Mesenteric fat pad (tissue), 1 donor: ENCODE measurements at places on chromosomes 11 and 22. TPM values are rescaled to one million over a fixed set of nuclear protein-coding genes. Genes with fewer than 3 reads are reported as not detected.
A peak's percentile ranks its signal among the peaks of the same experiment; 100 is the strongest.

- DNase-seq: no peak
Observed at GRCh38 chr11:114571712-114572111, 12.0 kb upstream of the NXPE1 start.

DNA sequence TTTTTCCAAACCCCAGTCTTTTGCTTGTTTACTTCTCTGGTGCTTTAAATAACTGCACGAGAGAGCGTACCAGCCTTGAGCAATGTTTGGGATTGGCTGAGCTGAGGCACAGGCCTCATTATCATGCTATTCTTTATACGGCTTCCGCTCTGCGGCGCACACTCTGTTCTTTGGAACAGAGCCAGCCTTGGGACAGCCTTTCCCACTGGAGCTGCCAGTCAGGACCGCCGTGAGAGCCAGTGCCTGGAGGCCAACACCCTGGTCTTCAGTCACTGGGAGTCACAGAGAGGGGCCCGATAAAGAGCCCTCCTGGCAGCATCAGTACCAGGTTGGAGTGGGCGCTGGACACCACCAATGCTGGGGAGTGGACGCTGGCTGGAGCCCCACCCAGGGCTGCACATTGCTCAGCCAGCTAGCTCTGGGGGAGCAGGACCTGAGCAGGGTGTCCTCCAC lies 125.6 kb downstream of the BCR start:
- peak; percentile 90 for DNase-seq

DNA sequence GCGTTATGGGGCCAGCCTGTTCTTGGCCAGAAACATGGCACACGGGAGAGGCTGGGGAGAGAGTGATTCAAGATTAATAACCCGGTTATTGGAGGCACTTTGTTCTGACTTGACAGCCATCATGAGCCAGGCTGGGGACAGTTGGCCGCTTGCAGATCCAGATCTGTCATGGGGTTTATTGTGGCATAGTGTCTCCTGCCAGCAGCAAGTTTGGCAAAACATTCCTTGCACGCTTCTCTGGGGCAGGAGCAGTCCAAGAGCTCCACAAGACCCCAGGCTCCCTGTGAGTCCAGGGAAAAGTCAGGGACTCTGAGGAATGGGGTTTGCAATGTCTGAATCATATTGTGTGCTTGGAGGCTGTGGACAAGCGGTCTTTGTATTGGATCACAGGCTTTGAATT lies 270.4 kb downstream of the MIAT start:
- no peak for DNase-seq

DNA sequence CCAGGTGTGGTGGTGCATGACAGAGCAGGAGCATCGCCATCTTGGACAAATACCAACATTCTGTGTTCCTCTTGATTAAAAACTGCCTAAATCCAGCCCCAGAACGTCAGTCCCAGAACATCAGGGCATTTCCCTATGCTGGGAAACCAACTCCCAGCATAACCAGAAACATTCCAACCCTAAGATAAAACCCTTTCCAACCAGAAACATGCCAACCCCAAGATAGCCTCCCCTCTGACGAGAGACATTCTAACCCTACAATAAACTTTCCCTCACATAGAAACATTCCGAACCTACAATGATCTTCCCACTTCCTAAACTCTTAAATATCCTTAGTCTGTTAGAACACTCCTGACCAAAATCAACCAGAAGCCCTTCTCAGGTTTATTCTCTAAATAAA lies 11.6 kb downstream of the PLAAT4 start:
- DNase-seq: no peak

DNA sequence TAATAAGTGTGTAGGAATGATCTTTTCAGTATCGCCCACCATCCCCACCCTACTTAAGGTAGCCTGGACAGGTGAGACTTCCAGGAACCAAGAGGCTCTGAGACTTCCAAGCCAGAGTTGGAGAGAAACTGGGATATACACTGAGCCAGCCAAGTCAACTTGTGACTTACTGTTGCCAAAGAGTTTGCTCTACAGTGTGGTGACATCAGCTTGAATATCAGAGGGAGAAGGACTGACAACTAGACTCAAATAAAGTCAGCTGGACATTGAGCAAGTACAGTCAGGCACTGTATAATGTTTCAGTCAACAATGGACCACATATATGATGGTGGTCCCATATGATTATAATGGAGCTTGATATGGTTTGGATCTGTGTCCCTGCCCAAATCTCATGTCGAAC lies 1.2 kb upstream of the MMP10 start:
- DNase-seq: no peak

DNA sequence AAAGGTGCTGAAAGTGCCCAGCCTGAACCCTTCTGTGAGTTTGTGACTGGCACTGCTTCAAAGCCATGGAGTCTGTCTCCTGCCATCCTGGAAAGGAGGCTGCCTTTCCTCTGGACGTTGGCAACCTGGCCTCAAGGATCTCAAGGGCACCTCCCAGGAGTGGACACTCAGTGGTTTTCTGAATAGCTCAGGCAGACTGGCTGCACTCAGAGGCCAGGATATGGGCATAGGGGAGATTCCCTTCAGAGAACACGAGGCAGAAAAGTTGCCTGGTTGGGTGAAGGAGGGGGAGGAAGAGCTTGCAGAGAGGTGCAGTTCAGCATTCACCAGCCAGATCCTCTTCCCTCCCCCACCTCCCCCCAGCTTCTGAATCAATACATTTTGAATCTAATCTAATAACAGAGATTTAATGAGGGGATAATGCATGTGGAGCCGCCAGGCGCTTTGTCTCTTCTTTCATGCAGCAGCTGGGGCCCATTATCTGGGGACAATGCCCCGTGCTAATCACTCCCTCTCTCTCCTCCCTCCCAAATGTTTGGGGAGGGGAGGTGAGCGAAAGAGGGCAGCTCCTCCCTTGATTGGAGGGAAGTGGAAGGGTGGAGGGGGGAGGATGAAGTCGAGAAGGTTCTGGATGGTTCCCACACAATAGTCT lies 17.7 kb downstream of the HTR3A start:
- DNase-seq: no peak

The IFITM10 gene
- total RNA-seq: 1.5 TPM

GRCh38 chr11:75469785-75470405 lies 36.9 kb upstream of the KLHL35 start:
- no peak for DNase-seq

- DNase-seq: no peak
Observed at GRCh38 chr11:124174001-124174583, 9.1 kb upstream of the OR10D3 start.

DNA sequence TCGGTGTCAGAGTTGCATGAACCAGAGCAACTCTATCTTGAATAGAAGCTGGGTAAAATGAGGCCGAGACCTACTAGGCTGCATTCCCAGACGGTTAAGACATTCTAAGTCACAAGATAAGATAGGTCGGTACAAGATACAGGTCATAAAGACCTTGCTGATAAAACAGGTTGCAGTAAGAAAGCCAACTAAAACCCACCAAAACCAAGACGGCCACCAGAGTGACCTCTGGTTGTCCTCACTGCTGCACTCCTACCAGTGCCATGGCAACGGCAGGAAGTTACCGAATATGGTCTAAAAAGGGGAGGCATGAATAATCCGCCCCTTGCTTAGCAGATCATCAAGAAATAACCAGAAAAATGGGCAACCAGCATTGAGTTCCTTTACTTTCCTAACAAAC lies 2.4 kb upstream of the KAT5 start:
- DNase-seq: no peak

DNA sequence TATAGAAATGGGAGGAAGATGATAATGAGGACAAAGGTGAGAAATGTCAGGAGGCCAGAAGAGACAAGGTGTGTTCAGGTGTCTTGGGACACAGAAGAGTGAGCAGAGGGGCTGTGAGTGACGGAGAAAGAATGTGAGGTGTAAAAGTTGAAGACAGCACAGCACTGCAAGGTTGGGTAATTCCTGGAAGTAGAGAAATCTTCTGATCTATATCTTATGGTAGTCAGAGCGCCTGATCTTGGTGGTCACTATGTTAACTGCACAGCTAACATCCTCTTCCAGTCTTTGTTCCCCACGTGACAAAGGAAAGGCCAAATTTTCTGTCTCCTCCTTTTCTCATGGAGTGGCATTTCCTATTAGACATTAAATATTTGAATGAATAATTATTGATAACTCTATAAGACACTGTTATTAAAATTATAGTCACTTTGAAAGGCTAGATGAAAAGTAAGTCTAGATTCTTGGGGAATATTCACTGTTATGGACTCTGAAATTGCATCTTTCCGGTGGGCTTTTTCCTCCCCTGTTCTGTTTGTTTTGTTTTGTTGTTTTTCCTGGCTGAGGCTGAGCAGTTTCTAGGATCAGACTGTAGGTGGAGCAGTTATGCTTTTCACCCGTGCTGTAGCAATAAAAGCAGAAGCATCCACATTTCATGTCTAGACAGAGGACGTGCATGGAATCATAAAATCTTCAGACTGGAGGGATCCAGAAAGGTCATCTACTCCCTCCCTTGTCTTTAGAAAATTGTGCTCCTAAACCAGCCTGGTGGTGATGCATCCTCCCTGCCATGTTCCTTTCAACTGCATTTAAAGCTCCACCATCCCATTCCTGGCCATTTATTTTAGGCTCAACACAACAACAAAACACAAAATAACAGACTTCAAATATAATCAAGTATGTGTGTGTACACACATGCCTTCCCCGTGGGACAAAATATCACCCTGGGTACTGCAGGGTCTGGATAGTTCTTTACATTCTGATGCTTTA lies 26.6 kb downstream of the SC5D start:
- no peak for DNase-seq

- DNase-seq: no peak
Observed at GRCh38 chr11:64305691-64306562, 603 bp downstream of the ESRRA start.

- no peak for DNase-seq
Observed at GRCh38 chr22:31062566-31063230, 18.4 kb upstream of the SMTN start.

- no peak for DNase-seq
Observed at GRCh38 chr22:23100124-23100801, 29.9 kb downstream of the GNAZ start.

DNA sequence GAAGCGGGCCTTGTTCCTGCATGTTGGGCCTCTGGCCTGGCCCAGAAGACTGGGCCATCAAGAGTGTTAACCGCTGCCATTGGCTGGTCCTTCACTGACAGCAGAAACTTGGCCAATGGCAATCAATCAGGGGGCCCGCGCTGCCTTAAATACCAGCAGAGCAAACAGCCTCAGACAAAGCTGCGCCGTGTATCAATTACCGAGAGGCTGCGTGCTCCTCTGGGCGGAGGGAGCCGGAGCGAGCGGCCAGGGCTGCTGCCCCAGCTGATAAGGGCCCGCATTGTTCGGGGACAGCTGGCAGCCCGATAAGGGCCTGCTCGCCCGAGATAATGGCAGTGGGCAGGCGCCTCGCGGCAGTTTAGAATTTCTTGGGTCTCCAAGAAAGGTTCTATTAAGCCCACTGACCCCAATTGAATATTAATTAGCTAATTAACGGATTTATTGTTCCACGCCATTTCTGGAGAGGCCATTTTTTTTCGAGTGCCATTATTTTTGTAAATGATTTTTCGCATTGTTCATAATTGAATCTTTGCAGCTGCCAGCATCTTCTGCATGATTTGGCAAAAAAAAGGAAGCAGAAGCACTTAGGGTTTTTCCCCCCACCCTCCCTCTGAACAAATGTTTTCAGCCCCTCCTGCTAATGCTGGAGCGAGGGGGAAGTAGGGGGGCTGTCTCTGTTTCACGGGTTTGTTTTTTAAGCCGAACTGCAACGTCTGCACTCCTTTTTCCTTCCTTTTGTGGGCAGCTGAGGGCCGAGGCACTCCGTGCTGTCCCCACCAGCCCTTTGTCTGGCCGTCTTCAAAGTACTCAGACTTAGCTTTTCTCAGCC lies 37.6 kb upstream of the RIC3 start:
- DNase-seq: no peak

DNA sequence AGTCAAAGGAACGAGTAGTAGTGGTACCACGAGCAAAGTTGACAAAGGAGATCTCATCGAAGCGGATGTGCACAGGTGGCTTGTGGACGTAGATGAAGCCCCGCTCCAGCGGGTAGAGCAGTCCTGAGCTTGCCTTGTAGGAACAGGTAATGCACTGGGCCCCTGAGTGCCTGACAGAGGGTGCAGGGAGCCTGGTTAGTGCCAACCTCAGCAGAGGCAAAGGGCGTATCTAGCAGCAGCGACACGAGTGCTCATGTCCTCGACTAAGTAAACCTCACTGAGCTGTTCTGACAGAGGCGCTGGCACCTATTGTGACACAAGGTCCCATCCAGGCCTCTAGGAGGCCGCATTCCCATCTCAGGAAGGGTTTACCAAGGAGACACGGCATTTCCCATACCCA lies 4.0 kb downstream of the SSRP1 start:
- DNase-seq: no peak

The ZNRD2 gene
- 34.9 TPM for total RNA-seq

DNA sequence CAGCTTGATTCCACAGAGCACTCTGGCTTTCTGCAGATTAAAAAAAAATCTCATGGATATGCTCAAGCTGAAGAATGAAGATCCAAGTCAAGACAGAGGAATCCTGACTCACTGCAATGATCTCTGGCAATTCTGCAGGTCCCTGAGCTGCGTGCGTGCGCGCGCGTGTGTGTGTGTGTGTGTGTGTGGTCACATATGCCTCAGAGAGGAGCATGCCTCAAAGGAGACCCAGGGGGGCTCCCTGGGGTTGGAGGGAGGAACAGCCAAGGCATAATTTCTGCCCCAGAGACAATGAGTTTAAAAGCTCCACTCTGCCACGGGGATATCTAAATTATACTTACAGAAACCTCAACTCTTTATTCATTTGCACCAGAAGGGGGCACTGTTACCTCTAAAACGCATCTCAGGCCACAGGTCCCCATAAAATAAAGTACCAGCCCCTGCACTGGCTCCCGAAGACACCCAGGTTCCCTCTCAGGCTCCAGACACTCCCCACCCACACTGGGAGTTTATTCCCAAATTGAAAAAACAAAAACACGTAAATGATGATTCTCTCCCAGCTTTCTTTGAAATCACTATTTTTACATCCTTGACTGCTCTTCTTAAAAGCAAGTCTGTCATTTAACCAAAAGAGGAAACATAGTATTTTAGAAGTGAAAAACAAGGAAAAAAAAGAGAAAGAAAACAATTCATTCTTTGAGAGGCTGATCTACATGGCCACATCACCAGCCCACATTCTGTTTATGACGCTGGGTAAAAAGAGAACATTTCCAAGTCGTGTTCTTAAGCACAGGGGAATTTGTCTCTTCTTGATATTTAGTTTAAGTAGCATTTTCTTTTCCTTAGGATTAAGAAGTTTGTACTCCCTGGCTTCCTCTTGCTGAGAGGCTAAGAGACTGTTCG lies 401.0 kb downstream of the LARGE1 start:
- DNase-seq: no peak

The PAMR1 gene
- 30.8 TPM for total RNA-seq
